AG10803 (cell line): ENCODE measurements at places on chromosomes 7 and 10.

DNA sequence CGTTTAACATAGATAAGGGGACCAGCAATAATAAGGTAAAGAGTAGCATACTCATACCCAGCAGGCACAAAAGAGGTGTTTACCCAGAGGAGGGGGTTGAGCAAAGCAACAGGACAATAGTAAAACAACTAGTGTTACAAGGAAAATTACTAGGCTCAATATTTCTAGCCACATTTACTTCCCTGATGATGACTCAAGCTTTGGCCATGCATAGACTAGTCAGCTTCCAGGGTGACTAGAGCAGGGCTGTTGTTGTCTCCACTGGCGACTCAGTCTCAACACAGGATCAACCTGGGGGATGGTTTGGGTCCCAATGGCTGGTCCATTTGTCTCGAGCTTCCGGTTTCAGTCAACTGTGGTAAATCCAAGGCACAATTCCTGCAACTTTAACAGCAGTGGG is 217.7 kb upstream of the KCND2 start:
- DNase-seq = peak; percentile 56

DNA sequence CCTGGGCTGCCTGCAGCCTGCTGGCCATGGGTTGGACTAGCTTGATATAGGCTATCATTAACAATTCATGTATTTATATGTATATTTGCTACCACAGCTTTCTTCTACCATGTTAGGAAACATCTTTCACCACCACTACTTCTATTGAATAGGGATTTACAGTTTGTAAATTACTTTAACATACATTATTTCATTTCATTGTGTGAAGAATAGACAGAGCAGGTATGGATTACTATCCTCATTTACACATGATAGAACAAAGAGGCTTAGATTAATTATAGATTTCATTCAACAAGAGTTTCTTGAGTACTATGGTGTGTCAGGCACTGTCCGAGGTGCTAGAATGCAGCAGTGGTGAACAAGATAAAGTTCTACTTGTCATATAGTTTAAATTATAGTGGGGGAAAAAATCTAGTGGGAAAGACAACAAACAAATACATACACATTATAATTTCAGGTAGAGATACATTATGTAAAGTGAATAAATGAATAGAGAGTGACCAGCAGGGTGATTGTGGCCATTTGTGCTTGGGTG is 20.6 kb downstream of the VTI1A start:
- no peak for DNase-seq

- no peak for DNase-seq
Observed at GRCh38 chr7:31640381-31640780, 46.6 kb upstream of the PPP1R17 start.

- DNase-seq = no peak
Observed at GRCh38 chr10:98100476-98100875, 34.0 kb upstream of the R3HCC1L start.

DNA sequence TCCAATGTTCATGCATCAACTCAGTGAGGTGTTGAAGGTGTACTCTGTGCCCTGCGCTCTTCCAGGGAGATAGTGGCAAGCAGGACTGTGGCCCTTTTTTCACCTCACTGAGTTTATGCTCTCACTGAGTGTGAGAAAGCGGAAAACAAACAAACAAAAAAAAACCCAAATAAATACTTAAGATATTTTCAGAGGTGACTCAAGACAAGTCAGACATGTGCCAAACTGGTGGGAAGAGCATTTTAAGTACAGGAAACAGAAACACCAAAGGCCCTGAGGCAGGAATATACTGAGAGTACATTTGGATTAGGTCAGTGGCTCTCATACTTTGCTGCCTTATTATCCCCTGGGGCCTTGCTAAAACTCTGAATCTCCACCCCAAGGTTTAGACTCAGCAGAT is 111.9 kb upstream of the IGFBP3 start:
- DNase-seq = peak; percentile 84

DNA sequence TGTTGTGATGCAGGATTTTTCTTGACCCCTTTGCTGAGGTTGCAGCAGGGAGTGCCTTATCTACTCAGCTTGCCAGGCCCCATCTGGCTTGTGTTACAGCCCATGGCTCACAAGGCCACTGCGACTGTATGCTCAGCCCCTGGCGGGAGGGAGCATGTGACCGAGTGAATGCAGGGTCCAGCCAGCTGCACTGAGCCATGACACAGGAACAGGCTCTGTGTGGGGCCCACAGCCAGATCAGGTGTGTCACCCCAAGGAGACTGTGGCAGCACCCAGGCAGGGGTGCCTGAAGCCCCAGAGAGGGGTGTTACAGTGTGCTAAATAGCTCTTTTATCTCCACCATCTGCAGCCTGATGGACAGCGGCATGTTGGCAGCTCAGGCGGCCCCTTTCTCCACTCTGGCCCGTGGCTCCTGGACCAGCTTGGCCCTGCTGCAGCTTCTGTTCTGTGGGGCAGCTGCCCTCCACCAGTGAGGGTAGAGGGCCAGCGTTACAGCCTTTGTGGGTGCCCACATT is 2.6 kb upstream of the PCBD1 start:
- peak; percentile 36 for DNase-seq

GRCh38 chr10:103041391-103041790 is 123.3 kb downstream of the CNNM2 start:
- DNase-seq = no peak

DNA sequence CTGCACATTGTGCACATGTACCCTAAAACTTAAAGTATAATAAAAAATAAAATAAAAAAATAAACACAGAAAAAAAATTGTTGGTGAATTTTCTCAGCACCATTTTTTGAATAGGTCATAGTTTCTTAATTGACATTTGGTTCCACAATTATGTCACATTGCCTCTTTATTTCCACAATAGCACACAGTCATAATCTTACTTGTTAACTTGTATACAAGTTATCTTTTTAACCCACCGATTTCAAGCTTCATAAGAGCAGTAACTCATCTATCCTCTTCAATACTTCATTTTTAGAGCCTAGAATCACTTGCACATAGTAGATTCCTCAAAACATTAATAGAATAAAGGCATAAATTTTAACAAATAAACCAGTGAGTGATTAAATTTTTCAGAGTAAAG is 1425.1 kb upstream of the LRRTM3 start:
- no peak for DNase-seq

GRCh38 chr10:71251319-71251718 is 38.9 kb downstream of the UNC5B start:
- no peak for DNase-seq

DNA sequence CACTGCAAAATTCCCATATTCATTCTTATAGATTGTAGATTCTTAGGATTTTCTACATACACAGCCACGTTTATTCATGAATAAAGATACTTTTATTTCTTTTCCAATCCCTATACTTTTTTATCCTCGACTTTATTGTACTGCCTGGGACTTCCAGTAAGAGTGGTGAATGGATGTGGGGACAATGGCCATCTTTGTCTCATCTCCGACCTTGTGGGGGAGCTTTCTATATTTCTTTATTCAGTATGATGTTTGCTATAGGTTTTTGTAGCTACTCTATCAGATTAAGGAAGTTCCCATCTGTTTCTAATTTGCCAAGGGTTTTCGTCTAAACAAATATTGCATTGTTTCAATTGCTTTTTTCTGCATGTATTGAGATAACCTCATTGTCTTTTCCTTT is 184.3 kb downstream of the FOXP2 start:
- DNase-seq = no peak

DNA sequence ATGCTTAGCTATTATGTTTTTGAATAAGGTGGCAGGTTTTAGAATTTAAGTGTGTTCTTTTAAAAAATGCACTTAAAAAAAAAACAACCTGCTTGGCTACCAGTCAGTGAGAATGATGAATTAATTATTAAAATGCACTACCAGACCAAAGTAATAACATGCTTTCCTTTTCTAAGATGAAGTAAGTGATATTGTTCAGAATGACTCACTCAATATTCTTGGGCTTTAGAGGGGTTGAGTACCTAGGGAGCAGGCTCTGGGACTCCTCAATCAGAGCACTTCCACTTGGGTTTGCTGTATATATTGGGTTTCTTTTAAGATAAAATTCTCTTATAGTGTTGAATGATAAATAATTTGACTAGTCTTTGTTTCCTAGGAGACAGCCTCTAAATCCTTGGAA is 8.6 kb downstream of the STAM start:
- no peak for DNase-seq

GRCh38 chr7:14125998-14126397 is 136.5 kb upstream of the ETV1 start:
- DNase-seq = peak; percentile 7

DNA sequence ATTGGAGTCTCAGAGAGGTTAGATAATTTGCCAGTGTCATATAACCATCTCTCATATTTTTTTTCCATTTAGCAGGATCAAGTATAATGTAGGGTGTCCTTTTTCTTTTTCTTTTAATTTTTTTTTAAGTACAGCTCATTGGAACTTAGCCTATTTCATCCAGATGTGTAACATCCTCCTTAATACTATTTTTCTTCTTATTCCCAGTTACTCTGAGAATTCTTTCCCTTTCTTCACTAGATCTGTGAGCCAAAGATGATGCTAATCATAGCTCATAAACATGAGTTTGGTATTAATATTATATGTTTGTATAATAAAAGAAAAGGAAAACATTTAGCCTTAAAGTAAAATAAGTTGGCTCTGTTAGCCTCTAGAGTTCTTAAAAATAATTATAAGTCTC is 32.8 kb downstream of the PPP1R9A start:
- no peak for DNase-seq

DNA sequence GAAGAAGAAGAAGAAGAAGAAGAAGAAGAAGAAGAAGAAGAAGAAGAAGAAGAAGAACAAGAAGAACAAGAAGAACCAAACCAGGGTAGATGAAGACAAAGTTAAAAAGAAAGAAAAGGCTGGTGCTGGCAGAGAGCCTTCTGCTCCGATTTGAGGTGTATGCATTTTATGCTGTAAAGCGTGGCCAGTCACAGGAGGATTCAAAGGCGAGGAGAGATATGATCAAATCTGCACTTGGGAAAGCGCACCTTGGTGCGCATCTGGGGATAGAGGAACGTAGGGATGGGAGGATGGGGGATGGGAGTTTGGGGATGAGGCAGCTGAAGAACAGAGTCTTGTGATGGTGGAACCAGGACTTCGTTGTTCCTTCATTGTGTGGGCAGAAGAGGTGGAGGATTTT is at the start of gene NME8:
Gene NME8, plus strand, starts transcription at position 301 of the 400 bp plus-strand sequence. CDS start 1,670 bp downstream, outside the sequence.
- no peak for DNase-seq

- no peak for DNase-seq
Observed at GRCh38 chr7:150398965-150399320, 19.8 kb downstream of the ZNF775 start.

GRCh38 chr10:97854743-97855142 is 5.1 kb downstream of the GOLGA7B start:
- DNase-seq = no peak

DNA sequence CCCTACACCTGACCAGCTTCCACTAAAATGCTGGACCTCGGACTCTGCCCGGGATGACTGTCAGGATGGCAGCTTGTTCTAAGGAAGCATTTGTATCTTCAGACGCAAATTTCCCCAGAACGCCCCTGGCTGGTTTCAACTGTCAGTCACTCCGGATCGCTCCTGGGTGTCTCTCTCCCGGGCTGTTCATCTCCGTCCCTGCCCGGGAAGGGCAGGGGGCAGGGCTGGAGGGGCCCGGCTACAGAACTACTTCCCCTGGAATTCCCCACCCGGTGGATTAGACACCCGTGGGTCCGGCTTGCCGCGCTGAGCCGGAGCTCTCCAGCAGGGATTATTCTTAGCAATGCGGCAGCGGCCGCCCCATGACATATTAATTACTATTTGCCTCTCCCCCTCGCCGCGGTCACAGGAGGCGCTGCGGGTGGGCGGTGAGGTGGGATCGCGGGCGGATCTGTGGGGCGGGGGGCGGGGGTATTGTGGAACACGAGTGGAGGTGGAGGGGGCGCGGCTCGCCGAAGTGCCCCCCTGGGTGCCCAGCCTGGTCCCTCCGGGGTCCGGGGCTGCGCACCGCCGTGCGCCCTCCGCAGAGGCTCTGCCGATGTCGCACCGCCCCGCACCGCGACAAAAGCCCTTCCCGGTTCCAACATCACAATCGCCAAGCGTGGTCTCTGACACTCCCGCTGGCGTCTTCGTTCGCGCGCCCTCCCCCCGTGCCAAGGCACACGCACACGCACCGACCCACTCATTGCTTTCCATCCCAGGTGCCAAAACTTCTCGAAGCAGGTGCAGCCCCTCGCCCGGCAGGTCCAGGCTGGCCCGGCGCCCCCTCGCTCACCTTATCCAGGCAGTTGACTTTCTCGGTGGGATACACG is 276.1 kb upstream of the NEBL start:
- DNase-seq = no peak

GRCh38 chr10:767211-767610 is 77.7 kb upstream of the DIP2C start:
- no peak for DNase-seq

- DNase-seq = no peak
Observed at GRCh38 chr7:19465861-19466260, 243.0 kb downstream of the POLR1F start.

- no peak for DNase-seq
Observed at GRCh38 chr7:157979636-157980340, 607.8 kb downstream of the PTPRN2 start.

- DNase-seq = no peak
Observed at GRCh38 chr7:7830122-7830878, 111.9 kb upstream of the RPA3 start.

- DNase-seq = peak; percentile 25
Observed at GRCh38 chr10:119786117-119786769, 60.4 kb downstream of the INPP5F start.

DNA sequence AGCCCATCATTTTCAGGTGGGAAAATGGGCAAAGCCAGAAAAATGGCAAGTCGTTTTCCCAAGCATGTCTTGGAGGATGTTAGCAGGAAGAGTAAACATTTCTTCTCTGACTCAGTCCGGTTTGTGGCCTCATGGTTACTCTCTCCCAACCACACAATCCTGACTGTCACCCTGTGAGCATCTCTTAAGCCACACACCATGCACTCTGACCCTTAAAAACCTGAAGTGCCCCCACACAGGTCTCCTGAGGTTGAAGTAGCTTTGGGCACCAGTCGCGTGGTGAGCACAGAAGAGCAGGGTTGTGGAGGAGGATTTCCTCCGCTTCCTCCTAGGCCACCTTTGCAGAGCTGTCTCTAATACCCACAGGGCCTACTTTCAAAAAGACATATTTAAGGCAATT is 387.3 kb upstream of the NPVF start:
- no peak for DNase-seq

GRCh38 chr7:71601851-71602250 is 469.9 kb downstream of the GALNT17 start:
- no peak for DNase-seq

GRCh38 chr10:131792809-131793208 is 108.0 kb upstream of the PPP2R2D start:
- DNase-seq = no peak

GRCh38 chr10:75159519-75159918 is 48.1 kb downstream of the SAMD8 start:
- DNase-seq = peak; percentile 22

DNA sequence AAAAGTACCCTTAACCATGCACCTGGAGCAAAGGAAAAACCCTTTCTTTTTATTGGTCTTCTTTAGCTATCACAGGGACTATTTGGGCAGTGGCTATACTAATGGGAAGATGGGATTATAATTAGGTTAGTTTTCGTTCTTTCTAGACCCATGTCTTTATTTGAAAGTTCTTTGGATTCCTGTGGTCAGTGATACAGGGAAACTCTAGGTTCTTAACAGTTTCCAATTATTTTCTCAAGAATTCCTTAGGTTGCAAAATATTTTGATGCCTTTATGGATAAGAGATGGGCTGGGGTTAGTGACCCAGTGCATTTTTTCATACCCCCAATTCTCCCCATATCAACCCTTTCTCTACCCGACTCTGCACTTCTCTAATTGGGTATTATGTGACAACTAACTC is 49.0 kb downstream of the ADD3 start:
- peak; percentile 85 for DNase-seq
